ENCODE measurements at places on chromosomes 13 and 19.

- no peak for DNase-seq
These were observed 12.1 kb downstream of the KDM4B start for GRCh38 chr19:4980838-4981680.

DNA sequence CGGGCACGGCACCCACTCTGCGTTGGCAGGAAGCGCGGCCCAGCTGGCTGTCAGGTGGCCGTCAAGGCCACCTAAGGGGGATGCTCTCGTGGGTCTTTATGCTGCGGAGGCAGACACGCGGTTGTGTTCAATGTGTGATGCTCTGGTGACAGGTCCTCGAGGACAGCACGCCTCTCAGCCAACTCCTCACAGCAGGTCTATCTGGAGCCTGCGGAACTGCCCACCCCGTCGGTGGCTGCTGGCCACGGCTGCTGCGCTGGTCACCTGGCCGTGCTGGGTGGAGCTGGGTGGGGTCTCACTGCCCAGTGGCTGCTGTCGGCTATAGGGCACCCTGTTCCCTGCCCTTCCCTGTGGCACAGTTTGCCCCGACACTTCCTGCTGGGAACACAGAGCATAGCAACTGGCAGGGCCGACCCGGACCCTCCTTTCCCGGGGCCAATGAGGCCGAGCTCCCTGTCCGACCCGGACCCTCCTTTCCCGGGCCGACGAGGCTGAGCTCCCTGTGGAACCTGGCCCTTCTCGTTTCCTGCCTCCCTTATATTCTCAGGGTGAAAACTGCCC lies 14.3 kb upstream of the F7 start:
- no peak for DNase-seq

DNA sequence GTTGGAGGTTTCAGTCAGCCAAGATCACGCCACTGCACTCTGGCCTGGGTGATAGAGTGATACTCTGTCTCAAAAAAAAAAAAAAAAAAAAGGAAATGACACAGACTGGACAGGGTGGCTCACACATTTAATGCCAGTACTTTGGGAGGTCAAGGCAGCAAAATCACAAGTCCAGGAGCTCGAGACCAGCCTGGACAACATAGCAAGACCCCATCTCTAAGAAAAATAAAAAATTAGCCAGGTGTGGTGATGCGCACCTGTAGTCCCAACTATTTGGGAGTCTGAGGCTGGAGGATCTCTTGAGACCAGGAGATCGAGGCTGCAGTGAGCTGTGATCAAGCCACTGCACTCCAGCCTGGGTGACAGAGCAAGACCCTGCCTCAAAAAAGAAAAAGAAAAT lies 22.6 kb upstream of the NAPA start:
- DNase-seq = no peak

GRCh38 chr19:40800997-40801377 lies 2.0 kb downstream of the EGLN2 start:
- no peak for DNase-seq

GRCh38 chr13:52760077-52760476 lies 20.5 kb upstream of the CNMD start:
- no peak for DNase-seq

DNA sequence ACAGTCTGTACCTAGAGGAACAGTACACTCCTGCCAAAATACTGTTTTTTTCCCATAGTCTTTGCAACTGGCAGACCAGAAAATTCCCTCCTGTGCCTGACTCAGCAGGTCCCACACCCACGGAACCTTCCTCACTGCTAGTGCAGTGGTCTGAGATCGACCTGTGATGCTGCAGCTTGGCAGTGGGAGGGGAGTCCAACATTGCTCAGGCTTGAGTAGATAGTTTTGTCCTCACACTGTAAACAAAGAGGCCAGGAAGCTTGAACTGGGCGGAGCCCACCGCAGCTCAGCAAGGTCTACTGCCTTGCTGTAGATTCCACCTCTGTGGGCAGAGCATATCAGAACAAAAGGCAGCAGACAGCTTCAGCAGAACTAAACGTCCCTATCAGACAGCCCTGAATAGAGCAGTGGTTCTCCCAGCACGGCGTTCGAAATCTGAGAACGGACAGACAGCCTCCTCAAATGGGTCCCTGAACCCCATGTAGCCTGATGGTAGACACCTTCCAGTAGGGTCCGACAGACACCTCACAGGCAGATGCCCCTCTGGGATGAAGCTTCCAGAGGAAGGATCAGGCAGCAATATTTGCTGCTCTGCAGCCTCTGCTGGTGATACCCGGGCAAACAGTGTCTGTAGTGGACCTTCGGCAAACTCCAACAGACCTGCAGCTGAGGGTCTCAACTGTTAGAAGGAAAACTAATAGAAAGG lies 92.7 kb downstream of the SUCLA2 start:
- no peak for DNase-seq

DNA sequence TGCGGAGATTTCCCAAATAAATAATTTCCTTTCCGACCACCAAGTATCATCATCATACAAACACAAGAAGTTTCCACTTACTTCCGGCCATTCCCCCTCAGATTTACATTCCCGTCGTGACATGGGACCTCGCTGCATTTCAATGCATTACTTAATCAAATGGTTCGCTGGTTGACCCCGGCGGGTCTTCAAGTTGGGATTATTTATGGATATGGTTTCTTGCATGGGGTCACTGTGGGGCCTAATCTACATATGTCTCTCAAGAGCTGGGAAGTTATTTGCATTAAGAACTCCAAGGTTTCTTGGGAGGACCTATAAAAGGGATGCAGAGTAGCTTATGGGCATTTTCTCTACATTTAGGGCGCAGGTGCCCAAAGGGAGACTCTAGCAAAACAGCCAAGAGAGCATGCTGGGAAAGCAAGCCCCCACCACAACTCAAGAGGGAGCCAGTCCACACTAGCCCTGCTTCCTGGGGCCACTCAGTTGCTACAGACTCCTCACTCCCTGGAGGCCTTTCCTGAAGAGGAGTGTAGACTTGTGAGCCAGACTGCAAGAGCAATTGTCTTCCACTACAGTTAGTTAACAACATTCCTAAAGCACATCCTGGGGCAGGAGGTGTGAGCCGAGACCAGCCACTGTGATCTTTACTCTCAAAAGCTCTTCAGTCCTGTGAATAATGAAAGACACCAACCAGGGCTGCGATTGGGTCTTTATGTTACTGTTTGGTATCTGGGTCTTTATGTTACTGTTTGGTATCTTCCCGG lies 125.3 kb downstream of the KATNAL1 start:
- no peak for DNase-seq
